SW480 (cell line): ENCODE measurements at places on chromosomes 1 and 21.

DNA sequence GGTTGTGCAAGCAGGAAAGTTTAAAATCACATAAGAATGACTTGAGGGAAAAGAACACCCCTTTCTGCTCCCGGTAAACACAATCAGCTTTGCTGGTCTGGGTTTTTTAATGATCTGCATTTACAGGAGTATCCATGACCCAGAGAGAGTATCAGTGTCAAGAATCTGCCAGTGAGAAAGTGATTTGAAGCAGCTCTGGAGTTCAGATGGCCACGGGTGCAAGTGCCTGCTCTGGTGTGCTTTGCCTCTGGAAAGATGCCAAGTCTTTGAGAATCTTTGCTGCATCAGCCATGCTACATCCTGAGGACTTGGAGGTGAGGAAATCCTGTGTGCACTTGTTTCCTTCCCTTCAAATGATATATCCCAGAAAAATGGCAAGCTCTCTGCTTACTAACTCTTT, 18.6 kb upstream of the MYSM1 start:
- no peak for DNase-seq

GRCh38 chr1:155011437-155012025, 8.9 kb downstream of the ZBTB7B start:
- DNase-seq: no peak

GRCh38 chr1:87213135-87213515, 115.6 kb upstream of the LMO4 start:
- DNase-seq: no peak

GRCh38 chr1:6646499-6647148, 22.0 kb downstream of the THAP3 start:
- peak; percentile 58 for DNase-seq

DNA sequence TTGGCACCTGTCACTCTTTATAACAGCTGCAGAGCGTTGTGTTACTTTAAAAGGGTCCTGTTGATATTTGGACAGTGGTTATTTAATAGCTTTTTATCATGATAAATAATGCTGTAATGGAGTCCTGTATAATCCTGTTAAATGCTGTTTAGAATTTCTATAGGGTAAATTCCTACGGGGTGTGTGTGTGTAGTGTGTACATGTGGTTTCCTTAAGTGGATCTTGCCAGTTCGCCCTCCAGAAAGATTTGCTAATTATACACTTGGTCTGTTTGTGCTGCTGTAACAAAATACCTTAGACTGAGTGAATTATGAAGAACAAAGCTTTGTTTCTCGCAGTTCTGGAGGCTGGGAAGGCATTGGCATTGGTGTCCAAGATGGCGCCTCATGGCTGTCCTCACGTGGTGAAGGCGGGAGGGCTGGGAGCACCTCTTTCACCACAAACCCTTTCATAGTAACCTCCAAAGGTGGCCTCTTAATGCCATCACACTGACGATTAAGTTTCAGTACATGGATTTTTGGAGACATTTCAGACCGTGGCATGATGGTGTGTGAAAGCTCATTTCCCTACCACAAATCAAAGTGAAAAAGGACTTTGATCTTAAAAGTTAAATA, 11.2 kb downstream of the PRMT2 start:
- DNase-seq: no peak

DNA sequence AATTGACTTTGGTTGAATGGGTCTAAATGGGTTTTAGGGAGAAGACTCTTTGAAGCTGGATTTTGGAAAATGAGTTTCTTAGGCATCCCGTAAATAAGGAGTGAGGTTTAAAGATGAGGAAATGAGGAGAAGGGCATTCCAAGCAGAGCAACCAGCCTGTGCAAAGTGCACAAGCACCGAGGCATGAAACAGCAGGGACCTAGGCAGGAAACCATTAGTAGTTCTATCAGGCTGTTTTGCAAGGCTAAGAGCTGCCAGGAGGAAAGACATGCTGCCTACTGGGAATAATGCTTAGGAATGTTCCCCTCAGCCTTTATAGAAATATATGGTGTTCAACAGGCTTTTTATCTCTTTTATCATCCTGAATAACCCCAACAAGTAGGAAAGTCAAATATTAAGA, 153.1 kb upstream of the FGGY start:
- no peak for DNase-seq

GRCh38 chr21:40043866-40044265, 176.6 kb downstream of the PCP4 start:
- DNase-seq: no peak

GRCh38 chr1:226820941-226821718, 49.3 kb upstream of the PSEN2 start:
- no peak for DNase-seq

GRCh38 chr1:228210076-228210651, 2.3 kb downstream of the OBSCN start:
- no peak for DNase-seq

GRCh38 chr1:87902830-87903229, 574.1 kb downstream of the LMO4 start:
- DNase-seq: no peak

DNA sequence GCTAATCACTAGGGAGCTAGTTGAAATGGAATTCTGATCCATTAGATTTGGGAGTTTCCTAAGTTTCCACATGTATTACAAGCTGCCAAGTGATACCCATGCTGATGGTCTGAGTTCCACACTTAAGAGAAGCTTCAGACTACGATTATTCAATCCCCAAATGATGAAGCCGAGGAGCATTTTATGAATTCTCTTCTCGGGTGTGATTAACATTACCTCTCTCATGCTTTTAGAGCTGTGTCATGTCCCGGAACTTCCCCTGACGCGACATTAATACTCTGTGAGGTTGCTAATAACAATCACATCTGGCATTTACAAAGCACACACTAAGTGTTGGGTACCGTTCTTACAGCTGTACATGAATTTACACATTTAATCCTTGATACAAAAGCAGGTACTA, 63.0 kb downstream of the KCNJ15 start:
- DNase-seq: no peak

GRCh38 chr1:205827623-205828022, 14.6 kb upstream of the SLC41A1 start:
- DNase-seq: no peak

GRCh38 chr1:29501227-29501976, 265.1 kb downstream of the PTPRU start:
- DNase-seq: no peak
